ENCODE measurements at places on chromosomes 6 and 20.

DNA sequence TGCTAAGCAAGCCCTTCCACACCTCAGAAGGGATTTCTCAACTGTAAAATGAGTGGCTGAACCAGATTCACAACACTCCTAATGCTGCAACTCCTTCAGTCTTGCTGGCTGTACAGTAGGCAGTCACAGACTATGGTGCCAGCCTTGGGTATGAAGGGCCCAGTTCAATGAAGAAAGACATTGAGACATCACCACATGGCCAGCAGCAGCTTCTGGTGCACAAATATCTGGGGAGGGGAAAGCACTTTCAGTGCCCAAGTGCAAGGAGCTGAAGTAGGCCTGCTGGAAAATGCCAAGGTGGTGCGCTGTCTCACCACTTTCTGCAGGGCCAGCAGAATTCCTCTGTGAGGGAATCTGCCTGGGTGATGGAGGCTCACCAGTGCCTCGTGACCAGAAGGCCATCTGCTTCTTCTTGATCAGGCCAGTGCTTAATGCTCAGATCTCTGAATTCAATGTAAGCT is 1.8 kb downstream of the PLA2G7 start:
- no peak for DNase-seq

DNA sequence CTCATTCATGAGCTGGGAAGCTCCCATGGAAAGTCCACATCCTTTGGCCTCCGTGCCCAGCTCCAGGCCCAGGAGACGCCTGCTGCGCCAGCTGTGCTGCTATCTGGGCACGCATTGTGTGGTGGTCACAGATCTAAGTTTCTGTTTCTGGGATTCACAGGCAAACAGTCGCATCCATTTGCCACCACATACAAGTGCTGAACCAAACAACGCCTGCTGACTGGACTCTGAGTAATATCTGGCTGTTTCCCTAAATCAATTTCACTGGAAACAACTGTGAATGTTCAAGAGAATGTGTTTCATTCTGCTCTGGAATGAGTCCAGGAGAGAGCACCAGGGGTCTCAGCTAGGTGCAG is 45.5 kb downstream of the IRF4 start:
- no peak for DNase-seq

DNA sequence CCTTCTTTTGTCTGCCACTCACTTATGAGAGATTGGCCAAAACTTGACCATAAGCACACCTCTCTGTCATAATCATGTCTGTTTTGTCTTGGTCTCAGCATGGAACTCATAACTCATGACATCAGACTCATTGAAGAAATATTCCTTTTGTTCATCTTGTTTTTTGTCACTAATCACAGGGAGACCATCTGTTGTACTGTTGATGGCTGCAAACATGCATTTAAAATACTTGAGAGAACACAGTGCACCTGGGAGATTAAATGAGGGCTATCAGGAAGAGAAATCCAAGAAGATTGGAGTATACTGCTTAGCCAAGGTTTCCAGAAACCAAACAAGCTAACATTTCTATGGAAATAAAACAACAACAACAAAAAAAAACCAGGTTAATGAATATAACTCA is 689.7 kb downstream of the EPM2A start:
- no peak for DNase-seq

DNA sequence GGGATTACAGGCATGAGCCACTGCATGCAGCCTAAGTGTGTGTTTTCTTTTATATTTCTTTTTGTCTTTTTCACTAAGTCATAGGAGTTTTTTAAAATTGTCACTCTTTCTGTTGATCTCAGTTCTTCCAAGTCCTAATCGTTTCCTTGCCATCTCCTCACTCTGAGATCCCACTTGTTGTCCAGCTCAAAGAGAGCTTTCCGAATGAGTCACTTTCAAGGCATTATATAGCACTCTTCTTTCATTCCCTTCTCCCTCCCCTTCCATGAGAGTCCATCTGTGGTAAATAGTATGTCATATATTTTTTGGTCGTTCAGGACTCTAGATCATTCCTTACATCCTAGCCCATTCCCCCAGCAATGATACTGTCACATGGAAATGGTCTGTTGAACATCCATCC is 4.3 kb downstream of the VAPB start:
- DNase-seq, result no peak

- no peak for DNase-seq
Observed at GRCh38 chr6:13237318-13237717, 91.0 kb downstream of the TBC1D7 start.
